ENCODE measurements at places on chromosomes 1 and 21.

DNA sequence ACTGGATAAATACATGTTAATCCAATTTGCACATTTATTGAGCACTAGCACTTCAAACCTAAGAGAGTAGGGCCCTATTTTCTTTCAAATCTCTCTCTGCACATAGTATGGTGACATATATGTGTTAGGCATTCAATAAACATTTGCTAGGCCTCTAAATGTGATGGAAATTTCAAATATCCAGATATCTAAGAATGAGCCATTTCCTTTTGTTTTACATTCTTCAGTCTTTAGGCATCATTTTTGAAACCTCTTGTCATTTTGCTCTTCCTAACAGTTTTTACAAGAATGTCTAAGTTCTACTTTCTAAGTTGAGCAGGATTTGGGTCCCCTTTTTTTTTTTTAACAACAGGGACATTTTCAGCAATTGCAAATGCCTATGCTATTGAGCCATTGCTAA lies 395.7 kb upstream of the ST6GALNAC5 start:
- DNase-seq: no peak

GRCh38 chr1:236086537-236086936 lies 21.6 kb upstream of the NID1 start:
- DNase-seq: no peak

- no peak for DNase-seq
These were observed 15.5 kb upstream of the SNX27 start for GRCh38 chr1:151596166-151596953.

GRCh38 chr1:245310571-245311531 lies 156.1 kb downstream of the KIF26B start:
- no peak for DNase-seq

GRCh38 chr1:1225913-1226312 lies 5.9 kb downstream of the SDF4 start:
- DNase-seq: no peak

GRCh38 chr1:19811206-19811851 lies 3.8 kb downstream of the RNF186 start:
- DNase-seq: peak; percentile 63

GRCh38 chr1:201116091-201116490 lies 3.9 kb upstream of the CACNA1S start:
- no peak for DNase-seq

DNA sequence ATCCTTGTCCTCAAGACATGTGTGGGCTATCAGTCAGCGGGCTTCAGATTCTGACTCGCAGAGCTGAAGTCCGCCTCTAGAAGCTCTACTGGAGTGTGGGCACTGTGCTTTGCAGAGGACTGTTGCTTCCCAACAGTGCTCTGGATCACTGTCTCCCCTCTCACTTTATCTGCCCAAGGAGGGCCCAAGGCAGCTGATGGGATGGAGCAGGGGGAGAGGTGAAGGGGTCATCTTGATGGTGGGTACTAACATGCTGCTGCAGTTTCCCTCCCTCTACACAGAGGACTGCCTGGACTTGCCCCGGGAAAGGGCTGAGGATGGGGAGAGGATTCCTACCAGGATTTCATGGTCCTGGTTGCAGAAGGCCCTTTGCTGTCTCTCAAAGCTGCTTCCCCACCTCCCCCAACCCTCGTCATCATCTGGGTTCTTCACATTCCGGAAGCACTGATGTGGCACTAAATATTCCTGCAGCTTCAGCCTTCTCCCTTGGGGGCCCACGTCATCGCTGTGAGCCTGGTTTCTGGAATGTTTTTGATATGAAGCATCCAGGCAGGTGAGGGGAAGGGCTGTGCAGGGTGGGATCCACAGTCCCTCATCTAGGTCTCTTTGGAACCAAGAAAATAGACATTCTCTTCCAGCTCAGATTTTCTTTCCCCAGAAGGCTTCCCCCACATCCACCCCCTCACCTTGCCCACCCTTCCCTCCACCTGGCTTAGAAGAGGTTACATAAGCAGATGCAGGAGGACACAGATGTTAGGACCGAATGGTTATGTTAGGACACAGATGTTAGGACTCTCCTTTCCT lies 23.2 kb downstream of the NUAK2 start:
- no peak for DNase-seq

- no peak for DNase-seq
These were observed 74.8 kb downstream of the HLCS start for GRCh38 chr21:36891692-36892091.

- DNase-seq: no peak
These were observed 66.2 kb upstream of the LHX8 start for GRCh38 chr1:75067975-75068374.

GRCh38 chr1:177585302-177586220 lies 384.3 kb downstream of the SEC16B start:
- DNase-seq: no peak

- DNase-seq: no peak
These were observed 38.4 kb downstream of the RAP1GAP start for GRCh38 chr1:21630571-21631343.

DNA sequence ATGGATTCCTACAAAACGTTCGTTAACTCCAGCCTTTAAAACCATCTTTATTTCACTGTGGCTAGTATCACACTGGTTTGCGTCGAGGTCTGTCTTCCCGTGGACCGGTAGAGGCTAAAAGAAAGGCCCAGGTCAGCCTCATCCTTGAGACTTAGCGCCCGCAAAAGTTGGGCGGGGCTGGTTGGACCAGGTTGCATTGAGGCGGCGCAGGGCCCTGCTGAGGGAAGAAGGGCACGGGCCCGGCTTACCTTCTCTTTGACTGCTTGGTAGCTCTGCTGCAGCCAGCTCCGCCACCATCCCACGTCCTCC lies 455 bp downstream of the BSDC1 start:
- DNase-seq: peak; percentile 37

GRCh38 chr1:153919876-153920852 lies 2.6 kb downstream of the GATAD2B start:
- DNase-seq: no peak

DNA sequence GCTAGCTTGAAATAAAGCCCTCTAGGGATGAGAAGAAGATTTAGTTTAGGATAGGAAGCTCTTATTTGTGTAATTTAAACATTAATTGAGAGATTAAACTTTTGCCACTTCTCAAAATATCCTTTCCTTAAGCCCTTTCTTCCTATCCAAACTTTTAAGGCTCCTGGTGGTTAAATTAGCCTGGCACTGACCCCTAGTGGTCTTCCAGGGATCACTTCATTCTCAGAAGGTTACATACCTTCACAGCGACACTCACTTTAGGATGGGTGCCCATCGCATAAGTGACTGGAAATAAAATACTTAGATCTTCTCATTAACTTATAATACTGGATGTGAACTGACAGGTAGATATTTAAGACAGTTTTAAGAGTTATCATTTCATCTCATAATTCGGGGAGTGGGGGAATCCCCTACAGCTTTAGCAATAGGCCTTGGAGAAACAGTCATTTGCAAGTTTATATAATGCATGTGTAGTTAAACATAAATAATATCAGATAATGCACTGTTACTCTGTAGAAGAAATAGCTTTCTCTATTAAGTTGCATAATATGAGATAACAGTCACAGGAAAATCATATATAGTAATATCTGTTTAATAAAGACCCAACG lies 7.4 kb downstream of the LHX9 start:
- no peak for DNase-seq

DNA sequence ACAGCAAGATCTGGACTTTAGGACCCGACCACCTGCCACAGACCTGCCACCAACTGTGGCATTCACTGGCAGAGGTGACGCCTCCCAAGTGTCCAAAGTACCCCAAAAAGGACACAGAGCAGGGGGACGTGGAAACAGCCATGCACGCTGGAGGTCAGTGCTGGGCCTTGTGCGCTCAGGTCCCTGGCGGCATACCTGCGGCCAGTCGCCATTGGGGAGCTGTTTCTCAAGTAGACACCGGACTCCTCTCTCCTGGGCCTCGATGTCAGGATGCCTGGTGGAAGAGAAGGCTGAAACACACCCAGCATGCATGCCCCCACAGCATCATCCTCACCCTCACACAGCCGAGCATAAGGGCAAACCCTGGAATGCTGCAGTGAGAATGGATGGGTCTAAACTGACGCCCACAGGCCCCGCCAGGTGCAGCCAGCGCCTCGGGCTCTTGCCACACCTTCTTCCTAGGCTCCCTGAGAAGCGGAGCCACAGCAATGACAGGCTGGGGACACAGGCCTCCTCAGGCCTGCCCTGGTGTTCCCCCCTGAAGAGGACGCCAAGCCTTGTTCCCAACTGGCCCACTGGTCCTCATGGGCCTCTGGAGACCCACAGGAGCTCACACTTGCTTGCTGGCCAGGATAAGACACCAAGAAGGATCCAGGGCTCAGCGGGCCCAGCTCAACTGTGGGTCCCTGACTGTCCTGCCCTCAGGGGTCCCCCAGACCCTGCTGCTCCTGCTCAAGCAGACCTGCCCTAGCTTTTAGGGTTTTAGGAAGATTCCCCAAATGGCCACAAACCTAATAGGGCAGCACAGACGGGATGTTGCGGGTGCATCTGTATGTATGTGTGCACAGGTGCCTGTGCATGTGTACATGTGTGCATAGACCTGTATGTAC lies 7.7 kb upstream of the SPATC1L start:
- DNase-seq: no peak

DNA sequence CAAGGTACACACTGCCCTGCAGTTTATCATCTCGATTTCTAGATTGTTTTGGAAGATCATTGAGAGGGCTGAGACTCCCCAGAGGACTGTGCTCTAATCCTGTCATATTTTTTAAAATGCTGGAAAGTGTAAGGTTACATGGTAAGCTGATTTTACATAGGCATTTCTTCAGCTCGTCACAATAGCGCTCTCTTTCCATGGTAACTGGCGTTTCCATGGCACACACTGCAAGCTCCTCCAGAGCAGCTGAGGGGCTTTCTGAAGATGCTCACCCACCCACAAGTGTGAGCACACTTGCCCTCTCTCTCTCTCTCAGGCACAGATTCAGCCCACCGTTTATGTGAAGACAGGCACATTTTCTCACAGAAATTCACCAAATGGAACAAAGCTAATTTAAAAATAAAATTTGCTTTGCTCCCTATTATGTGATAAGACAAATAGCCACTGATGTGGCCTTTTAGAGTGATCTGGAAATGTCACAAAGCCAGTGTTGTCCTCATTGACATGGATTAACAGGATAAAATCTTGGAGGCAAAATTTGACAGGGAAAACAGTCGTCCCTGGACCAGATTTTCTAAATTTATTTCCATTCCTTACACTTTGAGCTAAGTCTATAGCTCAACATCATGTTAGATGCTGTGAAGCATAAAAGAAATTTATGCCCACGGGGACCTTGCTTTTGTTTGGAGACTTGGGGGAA lies 421.5 kb downstream of the RWDD3 start:
- no peak for DNase-seq

DNA sequence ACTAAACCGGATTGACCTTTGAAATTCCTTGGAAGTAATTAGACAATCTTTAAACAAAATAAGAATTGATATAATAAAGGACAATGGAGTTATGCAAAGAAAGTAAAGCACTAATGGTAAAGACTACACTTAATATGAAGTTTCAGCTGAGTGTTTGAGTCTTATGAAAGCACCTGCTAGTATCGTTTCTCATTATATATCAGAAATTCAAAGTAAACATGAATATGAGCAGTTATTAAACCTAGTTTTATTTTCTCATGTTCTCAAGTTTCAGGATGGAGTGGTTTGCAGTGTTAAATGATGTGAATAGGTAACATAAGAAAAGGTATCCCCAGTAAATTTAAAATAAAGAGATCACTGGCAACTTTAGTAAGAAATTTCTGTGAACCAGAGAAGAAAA lies 188.6 kb downstream of the ZP4 start:
- DNase-seq: no peak

DNA sequence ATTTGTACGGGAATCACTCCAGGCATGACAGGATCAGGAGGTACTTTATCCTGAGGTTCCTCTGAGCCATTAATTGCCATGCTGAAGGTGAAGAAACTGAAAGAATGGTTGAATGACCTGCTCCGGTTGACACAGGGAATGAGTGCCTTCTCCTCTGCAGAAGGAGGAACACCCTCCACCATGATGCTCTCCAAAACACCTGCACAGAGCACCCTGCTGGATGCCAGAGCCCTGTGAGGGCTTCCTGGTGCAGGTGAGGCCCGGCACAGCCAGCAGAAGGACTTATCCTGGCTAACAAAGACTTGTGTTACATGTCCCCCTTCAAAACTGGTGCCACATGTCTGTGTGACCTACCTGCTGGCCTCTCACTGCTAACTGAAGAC lies 14.3 kb upstream of the LBR start:
- no peak for DNase-seq

DNA sequence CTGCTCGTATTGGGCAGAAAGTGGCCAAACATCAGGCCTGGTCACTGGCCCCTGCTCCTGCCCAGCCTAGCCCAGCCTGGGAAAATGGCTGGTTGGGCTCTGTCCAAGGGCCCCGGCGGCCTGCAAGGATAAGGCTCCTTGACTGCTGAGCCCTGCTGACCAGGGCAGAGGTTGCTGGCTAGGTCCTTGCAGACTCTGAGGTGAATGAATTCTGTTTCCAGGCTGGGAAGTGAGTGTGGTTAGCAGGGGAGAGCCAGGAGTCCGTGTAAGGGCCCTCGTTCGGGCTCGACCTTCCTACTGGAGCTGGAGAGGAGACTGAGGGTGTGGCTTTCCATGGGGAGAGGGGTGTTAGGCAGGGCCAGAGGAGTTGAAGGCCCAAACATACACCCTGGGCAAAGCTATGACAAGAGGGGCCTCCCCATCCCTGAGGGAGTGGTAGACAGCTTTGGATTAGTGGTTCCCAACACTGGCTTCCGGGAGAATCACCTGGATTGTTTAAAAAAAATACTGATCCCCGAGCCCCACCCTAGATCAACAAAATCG lies 20.6 kb downstream of the CSF1 start:
- no peak for DNase-seq

GRCh38 chr1:198472119-198472518 lies 68.4 kb downstream of the ATP6V1G3 start:
- no peak for DNase-seq

- no peak for DNase-seq
These were observed 35.6 kb upstream of the ADGRL4 start for GRCh38 chr1:79042117-79042516.

GRCh38 chr1:239772446-239772845 lies 319.2 kb upstream of the FMN2 start:
- no peak for DNase-seq

GRCh38 chr1:206128196-206128595 lies 11.0 kb upstream of the AVPR1B start:
- DNase-seq: no peak

GRCh38 chr1:155013632-155014031 lies 11.0 kb downstream of the ZBTB7B start:
- no peak for DNase-seq

DNA sequence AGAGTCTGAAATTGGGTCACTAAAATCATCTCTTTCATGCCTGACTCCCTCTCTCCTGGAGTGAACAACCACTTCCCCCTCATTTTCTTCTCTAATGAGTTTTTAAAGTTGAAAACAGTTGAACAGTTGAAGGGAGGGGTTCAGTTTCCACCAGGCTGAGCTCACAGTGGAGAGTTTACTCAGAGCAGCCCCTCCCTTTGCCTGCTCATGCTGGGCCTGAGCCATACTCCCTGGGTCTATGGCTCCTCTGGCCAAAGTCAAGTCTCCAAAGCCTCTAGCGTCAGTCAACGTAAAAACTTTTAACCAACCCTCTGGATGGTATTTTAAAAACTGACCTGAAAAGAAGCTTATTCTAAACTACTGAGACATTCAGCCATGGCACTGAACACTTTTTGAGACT lies 100.8 kb upstream of the RNPC3 start:
- DNase-seq: no peak

- DNase-seq: no peak
These were observed 6.8 kb upstream of the ADAM15 start for GRCh38 chr1:155044365-155044764.

GRCh38 chr21:45739218-45740087 lies 95.9 kb downstream of the PCBP3 start:
- no peak for DNase-seq
